Activated gamma-delta T cell treated with anti-CD3 and anti-CD28 coated beads, Interleukin-2, amount 50 U/mL, for 16 hours (primary cell): ENCODE measurements at places on chromosomes 4 and X.

DNA sequence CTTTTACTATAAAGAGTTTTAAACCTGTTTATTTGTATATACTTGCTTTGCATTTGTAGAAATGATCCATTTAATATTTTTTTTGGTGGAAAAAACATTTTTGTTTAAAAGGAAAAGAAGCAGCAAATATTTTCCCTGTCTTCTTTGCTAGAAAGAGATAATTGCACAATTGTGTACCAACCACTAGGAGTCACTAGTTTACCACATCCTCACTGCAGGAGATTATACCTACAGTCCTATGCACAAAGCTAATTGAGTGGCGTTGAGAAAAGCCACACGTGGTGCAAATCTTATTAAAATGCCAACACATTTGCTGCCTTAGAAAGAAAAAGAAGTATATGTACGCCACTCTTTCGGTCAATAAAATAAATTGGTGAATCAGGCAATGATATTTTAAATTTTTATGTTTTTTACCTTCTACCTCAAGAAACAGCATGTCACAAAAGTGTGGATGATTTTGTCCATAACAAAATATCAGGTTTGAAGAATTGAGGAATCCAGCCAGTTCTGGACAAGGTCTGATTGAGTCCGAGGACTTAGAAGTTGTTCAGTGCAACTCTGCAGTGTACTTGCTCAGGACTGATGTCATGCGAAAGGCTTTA is 102.9 kb downstream of the GRXCR1 start:
- DNase-seq: no peak

DNA sequence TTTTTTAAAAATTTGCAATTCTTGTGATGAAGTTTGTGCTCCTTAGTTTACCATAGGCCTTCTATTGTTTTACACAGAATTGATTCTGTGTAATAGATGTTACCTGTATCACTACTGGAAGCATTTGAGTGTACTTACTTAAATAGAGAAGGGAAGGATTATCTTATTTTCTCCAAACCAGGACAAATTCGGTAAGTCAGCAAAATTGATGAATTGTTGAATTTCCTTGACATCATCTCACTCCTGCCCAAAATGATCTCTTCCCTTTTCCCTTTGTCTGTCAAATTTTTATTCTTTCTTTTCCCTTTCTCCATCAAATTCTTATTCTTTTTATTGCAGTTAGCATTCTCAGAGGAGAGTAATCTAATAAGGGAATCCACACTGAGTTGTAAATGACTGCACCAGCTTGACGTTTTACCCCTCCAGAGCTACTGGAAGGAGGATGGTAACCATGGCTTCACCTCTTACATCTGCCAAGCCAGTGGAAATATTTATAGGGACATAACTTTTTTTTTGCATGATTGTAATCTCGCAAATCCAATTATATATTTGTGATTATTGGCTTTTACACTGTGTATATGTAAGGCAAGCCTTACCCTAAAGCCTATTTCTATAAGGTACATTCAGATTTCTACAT is 42.6 kb upstream of the HAND2 start:
- no peak for DNase-seq

GRCh38 chr4:72809208-72809607 is 240.2 kb upstream of the ADAMTS3 start:
- DNase-seq: no peak

DNA sequence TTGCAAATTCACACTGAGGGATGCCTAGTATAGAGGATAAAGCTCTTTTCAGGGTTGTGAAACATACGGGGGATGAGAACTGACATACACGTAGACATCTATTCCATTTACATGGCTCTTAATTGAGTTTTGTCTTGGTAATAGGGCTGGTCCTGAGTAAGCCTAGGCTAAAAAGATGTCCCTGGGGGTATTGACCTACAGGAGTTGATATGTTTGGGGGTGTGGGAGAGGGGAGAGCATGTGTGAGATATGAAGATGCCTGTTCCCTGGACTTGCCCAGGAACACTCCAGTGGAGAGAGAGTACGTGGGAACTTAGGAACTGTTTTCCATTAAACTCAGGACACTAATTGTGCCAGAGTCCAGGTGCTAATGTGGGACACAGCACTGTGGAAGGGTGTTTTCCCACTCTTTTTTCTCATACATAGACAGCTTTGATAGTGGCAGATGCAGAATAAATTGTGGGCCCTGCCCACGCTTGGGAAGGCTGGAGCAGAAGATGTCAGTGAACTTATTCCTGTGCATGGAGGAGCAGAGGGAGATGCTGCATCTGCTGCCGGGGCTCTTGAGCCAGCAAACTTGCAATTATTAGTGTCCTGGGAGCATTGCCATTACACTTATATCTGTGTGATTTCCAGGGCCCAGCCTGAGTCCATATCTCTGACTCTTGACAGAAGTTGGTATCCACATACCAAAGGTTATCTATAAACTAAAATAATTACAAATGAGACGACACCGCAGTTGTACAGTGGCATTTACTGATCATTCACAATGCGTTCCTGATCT is 20.7 kb downstream of the SYNPO2 start:
- no peak for DNase-seq

GRCh38 chrX:155148724-155149537 is 67.3 kb upstream of the VBP1 start:
- peak; percentile 12 for DNase-seq

GRCh38 chr4:88185906-88186305 is 27.5 kb upstream of the ABCG2 start:
- DNase-seq: no peak

- DNase-seq: no peak
Observed at GRCh38 chrX:30144971-30145731, 70.2 kb upstream of the MAGEB2 start.

- DNase-seq: no peak
Observed at GRCh38 chrX:139881130-139881529, 51.7 kb downstream of the ATP11C start.

DNA sequence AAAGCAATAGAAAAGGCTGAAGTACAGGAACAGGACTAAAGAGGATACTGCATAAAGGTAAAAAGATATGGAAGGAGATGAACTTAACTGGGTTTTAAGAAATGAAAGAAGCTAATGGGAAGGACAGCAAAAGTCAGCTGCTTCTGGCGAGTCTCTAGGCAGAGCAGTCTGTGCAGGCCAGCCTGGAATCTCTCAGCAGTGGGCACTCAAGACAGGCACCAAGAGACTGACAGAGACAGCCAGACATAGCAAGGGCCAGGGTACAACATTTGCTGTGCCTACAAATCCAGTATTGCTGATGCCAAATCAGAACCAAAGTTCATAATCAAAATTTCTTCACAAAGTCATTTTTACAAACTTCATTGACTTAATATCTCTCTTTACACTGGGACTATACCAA is 62.4 kb downstream of the SPOCK3 start:
- DNase-seq: no peak

DNA sequence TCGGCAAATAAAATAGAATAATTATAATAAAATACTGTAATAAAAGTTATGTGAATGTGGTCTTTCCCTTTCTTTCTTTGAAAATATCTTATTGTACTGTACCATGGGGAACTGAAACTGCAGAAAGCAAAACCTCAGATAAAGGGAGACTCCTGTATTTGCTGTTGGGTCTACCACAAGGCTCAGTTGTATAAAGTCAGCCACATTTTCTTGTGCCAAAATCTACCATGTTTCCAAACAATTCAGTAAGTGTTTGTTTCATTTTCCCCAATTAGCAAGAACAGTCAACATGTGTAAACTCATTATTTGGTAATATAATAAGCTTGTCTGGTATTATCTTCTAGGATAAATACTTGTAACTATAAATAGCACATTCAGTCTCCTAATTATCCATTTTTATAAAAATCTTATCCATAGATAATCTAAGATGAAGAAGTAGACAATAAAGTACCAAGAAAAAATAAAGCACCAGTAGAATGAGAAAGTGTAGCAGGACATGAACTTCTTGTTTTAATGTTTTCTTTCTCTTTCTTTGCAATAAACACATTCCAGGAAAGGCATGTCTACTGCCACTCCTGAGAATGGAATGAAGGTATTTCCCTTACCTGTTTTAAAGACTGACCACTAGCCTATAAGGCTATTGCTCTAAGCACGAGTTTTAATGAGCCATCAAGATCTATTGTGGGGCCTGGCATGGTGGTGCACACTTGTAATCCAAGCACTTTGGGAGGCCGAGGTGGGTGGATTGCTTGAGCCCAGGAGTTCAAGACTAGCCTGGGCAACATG is 15.0 kb upstream of the OTUD4 start:
- DNase-seq: no peak

DNA sequence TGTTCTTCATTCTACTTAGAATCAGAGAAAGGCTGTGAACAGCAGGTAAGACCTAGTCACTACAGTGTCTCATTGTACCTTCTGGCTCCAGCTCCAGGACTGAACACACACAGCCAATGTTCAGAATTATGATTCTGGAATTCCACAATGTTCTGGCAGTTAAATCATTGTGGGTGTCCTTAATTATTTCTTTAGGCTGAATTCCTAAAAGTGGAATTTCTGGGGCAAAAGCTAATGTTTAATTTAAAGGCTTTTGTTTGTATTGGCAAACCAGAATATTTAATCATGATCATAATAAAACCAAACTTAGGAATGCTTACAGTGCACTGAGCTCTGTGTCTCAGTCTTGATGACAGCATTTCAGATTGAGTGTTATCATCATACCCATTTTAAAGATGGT is 67.0 kb upstream of the FAT1 start:
- DNase-seq: no peak
